ENCODE measurements at places on chromosomes 2 and 18.

GRCh38 chr2:146365041-146365440 is 1479.8 kb upstream of the ACVR2A start:
- DNase-seq = no peak

DNA sequence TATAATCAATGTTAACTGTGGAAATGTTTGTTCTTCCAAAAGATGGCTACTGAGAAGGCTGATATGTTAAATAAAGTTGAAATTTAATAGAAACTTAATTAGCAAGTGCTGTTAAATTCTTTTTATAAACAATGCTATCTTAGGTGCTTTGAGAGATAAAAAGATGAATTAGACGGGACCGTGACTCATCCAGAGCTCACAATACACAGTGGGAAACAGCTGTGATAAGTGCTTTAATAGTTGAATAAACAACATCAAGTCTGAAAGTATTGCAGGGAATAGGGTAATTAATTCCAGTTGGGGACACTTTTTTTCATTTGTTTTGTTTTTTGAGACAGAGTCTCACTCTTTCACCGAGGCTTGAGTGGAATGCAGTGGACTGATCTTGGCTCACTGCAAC is 85.5 kb upstream of the DTNA start:
- no peak for DNase-seq

- DNase-seq = no peak
These were observed 26.7 kb upstream of the SMIM21 start for GRCh38 chr18:75454022-75454795.

GRCh38 chr18:63741769-63742168 is 33.4 kb upstream of the SERPINB7 start:
- DNase-seq = no peak

DNA sequence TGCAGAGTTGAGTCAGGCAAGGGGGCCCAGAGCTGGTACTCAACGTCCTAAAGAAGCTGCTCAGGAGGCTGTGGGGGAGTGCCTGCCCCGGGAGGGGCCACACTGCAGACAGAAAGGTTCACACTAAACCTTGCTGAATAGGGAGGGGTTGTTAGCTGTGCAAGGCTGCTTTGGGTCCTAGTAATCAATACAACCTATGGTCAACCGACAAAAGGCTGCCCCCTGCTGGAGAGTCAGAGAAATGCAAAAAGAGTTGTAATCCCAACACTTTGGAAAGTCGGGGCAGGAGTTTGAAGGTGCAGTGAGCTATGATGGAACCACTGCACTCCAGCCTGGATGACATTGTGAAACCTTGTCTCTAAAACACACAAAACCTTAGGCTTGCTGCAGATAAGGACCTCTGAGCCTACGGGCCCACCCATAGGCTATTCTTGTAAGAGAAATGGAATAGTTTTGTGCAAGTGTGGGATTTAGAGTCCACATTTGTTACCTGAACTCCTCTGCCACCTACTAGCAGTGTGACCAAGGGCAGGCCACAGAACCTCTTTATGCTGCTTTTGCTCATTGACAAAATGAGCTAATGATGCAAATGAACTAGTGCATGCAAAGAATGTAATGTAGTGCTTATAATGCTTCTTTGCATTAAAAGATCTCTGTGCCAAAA is 81.5 kb downstream of the PRPF40A start:
- peak; percentile 70 for DNase-seq

- no peak for DNase-seq
These were observed 755 bp upstream of the ATP9B start for GRCh38 chr18:79068341-79068936.

- DNase-seq = no peak
These were observed 4.0 kb upstream of the FAM124B start for GRCh38 chr2:224405841-224406370.

DNA sequence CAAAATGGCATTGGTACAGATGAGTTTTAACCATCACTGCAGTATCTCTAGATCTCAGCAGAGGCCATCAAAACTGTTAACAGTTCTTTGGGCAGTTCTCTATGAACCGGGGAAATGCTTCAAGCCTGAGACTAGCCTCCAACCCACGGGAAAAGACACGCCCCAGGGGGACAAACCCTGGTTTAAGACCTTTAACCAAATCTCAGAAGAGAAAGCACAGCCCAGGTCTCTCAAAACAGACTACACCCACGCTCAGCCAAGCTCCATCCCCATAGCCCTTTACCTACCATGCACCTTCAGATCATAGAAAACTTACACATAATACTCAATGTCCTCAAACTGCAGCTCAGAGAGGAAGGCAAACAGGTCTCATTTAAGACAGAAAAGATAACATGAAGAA is 78.3 kb downstream of the TMEM163 start:
- no peak for DNase-seq

DNA sequence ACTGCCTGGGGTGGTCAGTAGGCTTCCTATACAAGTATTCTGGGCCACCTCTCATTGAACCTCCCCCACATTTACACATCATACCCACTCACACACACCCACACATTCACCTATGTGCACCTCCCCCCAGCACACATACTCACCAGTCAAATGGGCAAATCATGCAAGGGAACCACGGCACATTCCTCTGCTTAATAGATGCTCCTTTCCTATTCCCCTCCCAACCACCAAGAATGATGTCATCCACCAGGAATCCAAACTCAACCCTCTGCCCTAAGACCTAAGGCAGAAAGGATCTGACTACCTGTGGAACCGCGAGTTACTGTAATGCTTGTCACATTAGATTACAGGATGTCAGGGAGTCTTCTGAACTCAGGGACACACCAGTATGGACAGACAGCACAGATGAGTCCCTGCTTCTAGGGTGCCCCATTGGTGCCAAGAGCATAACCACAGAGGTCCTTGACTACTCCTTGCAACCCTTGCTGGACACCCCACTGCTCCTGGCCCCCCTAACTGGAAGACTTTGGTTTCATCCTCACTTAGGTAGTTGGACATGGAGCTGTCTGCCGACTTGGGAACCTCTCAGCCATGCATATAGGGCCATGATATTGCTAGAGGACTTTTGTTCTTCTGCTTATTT is 21.5 kb upstream of the CAB39 start:
- DNase-seq = peak; percentile 94

DNA sequence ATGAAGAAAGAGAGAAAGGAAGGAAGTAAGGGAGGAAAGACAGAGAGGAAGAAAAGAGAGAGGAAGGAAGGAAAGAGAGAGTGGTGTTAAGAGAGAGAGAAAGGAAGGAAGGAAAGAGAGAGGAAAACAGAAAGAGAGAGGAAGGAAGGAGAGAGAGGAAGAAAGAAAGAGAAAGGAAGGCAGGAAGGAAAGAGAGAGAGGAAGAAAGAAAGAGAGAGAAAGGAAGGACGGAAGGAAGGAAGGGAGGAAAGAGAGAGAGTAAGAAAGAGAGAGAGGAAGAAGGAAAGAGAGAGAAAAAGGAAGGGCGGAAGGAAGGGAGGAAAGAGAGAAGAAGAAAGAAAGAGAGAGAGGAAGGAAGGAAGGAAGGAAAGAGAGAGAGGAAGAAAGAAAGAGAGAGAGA is 127.4 kb downstream of the GALNT3 start:
- no peak for DNase-seq

GRCh38 chr2:235749771-235750160 is 255.9 kb downstream of the AGAP1 start:
- DNase-seq = no peak

GRCh38 chr2:54955358-54956110 is 94.7 kb downstream of the RTN4 start:
- DNase-seq = no peak

DNA sequence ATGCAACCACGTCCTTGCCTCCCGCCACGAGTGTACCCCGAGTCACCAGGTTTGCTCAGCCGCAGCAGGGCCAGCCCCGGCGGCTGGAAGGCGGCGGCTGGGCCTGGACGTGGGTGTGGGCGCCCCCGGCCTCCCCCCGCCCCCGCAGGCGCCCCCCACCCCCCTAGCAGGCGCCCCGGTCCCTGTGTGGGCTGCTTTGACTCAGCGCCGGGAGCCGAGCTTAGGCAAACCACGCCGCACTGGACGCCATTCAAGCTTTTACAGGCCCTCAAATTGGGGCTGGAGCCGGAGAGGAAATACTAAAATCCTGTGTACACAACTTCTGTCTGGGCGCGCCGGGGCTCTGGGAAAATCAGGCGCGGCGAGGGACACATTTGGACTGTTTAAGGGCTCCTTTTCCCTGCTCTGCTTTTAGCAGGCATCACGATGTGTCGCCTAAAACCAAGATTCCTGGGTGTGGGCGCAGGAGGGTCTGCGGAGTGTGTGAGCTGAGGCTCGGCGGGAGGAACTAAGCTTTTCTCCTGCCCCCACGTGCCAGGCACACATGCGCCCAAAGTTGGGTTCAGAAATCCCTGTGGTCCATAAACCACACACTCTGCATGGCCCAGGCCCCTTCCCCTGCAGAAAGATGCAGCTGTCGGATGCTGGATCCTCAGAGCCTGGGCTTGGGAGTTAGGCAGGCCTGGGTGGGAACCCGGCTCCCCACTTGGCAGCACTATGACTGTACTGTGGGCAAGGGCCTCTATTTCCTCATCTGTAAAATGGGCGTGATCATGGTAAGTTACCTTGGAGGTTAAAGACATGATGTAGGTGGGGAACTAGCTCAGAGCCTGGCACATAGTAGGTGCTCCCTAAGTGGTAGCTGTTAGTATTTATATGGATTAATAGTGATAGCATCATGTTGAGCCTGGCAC is 57.6 kb downstream of the ATOH8 start:
- DNase-seq = peak; percentile 81

DNA sequence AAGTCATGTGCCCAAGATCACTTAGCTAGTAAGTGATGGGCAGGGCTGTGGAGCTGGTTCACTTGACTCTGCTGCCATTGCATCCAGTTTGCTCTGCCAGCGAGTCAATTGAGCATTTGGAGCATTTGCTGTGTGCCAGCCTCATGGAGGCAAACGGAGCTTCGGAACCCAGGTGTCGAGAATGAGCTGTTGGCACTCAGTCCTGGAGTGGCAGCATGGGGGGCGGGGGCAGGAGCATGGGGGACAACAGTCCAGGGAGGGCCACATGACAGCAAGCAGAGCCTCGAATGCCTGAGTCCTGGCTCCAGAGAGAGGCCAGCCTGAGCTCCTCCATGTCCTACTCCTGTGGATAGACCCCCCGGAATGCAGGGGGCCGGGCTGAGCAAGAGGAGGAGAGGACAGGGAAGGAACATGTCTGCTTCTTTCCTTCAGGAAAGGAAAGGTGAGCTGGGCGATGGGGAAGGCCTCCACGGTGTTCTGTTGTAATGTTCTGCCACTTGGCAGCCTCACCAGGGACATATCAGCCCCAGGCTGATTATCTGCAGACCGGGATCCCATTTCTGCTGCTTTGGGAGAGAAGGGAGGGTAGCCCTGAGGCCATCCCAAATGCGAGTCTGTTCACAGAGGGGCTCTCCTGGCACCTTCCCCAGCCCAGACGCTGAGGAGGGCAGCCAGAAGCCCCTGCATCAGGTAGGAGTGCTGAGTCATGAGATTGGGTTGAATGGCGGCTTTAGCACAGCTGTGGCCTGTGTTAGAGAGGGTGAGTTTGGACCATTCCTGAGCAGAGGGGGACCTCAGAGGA is 59.6 kb downstream of the HPCAL1 start:
- DNase-seq = no peak

GRCh38 chr2:237987268-237987667 is 20.5 kb downstream of the UBE2F start:
- DNase-seq = no peak

- DNase-seq = no peak
These were observed 345.2 kb upstream of the RND3 start for GRCh38 chr2:150832686-150833085.

DNA sequence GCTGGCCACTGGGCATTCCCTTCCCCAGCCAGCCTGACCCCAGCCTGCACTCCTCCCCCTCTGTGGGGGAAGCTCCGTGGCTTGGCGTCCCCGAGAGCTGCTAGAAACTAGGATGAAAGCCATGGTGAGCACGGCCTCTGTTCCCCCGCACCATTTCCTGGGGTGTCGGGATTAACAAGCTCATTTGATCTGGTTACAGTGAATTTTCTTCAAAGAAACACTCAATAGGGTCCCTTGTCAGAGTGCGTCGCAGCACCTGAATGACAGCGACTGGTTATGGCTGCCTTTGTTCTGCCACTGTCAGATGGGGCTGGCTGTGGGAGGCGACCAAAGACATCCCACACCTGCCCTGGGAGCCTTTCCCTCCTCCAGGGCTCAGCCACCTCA is 7.7 kb upstream of the ALPI start:
- no peak for DNase-seq

GRCh38 chr2:98541489-98541888 is 66.8 kb downstream of the COA5 start:
- DNase-seq = no peak

GRCh38 chr2:148865512-148865911 is 9.5 kb upstream of the KIF5C start:
- peak; percentile 8 for DNase-seq

DNA sequence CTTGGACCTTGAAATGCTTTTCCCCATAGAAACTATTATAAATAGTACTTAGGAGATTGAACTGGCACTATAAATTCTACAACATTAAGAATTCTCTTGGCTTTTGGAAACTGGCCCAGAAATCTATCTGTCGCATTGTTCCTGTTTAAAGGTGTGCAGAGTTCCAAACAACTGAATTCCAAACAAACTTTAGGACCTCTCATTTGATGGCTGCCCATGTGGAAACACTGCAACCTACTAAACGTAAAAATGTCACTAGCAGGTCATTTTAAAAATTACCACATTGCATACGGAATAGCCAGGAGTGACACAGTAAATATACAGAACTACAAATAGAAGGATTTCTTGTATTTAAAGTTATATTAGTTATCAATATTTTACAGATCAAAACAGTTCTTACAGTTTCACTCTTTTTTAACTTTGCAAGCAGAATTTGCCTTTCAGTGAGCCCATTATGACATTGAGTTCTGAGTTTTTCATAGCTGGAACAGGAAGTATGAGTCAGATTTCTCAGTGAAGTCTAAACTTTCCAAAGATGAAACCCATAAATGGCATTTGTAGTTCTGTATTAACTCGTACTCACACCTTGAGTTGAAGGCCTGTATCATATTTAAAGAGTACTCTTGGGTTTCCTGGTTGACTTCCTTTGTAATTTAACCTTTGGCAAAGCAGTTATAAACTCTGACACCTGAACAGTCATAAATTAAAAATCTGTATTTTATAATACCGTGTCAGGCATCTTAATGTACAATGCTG is 142.3 kb upstream of the BOD1L2 start:
- DNase-seq = peak; percentile 31

DNA sequence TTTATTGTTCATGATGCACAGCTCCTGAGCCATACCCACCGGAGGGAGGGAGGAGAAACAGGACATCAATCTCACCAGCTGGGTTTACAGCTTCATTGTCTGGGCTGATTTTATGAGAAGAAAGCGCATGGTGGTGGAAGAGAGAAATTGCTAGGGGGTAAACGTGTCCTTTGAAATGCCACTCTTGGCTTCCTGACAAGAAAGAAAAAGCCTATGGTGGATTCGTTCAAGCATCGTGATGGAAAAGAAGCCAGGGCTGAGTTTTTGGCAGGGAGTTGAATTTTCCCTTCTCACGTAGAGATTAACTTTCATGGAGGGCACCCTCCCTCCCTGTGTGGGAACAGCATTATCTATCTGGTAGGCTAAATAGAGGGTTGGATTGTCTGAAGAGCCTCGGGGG is 502.0 kb downstream of the SLC4A3 start:
- DNase-seq = no peak

Data from astrocyte of the hippocampus (primary cell).